ENCODE measurements at places on chromosomes 4 and X. TPM values are rescaled to one million over a fixed set of nuclear protein-coding genes. Genes with fewer than 3 reads are reported as not detected.
A peak's percentile ranks its signal among the peaks of the same experiment; 100 is the strongest.

GRCh38 chr4:81802285-81802846 is 330.7 kb upstream of the RASGEF1B start:
- no peak for DNase-seq

DNA sequence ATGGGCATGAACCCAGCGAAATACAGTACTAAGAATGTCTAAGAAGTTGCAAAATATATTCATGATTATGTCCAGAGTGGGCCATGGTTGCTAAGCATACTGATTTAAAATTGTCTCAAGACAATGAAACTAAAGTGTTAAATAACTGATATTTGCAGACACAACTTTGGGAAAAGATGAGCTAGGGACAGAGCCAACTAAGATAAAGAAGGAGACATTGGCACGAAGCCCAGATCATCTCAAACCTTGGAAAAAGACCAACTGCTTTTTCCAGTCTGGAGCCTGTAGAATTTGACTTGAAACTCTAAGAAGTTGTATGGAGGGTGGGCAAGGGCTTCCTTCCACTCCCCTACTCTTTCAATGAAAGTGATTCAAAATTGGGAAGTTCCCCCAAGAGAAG is 108.5 kb upstream of the GLRA2 start:
- DNase-seq: no peak

NUP62CL gene
- total RNA-seq: 4.6 TPM

CDKL2 gene
- not detected for total RNA-seq

GATA1 gene
- not detected for total RNA-seq

GABRE gene
- total RNA-seq: not detected

- no peak for DNase-seq
These were observed 37.2 kb upstream of the MAGEA4 start for GRCh38 chrX:151875270-151876026.

DNA sequence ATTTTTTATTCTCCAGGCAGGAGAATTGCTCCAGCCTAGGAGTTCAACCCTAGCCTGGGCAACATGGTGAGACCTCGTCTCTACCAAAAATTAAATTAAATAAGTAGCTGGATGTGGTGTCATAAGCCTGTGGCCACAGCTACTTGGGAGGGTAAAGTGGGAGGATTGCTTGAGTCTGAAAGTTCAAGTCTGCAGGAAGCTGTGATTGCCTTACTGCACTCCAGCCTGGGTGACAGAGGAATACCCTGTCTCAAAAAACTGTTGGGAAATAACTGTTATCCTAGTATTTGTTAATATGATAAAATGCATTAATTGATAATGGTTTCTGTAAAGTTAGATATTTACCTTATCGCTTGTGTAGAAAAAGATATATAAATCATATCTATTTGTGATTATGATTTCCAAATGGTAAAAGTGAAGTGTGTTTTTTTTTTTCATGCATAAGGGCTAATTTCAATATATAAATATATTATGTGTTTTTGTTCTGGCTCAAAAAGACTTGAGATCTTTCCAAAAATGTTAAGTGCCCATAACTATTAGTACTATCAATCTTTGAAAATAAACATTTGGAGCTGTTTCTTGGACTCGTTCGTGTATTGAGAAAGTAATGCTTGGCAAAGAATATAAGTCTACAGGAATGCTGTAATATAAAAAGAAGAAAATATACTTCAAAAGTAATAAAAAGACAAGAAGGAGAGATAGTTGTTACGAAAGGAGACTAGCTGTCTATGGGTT is 396.6 kb downstream of the ADGRL3 start:
- DNase-seq: no peak

SRPX gene
- 202 TPM for total RNA-seq

PABPC5 gene
- 2.0 TPM for total RNA-seq

DNA sequence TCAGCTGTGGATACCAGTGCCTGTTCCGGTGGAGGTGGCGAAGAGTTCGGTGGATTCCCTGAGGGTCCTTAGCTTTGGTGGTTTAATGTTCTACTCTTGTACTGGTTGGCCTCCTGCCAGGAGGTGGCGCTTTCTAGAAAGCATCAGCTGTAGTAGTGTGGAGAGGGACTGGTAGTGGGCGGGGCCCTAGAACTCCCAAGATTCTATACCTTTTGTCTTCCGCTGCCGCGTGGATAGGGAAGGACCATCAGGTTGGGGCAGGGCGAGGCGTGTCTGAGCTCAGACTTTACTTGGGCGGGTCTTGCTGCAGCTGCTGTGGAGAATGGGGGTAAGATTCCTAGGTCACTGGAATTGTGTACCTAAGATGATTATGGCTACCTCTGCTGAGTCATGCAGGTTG is 390.3 kb downstream of the FAM47A start:
- DNase-seq: peak; percentile 64

GRCh38 chr4:146514651-146515357 is 6.9 kb downstream of the SLC10A7 start:
- DNase-seq: no peak

AFP gene
- total RNA-seq: not detected

AREG gene
- total RNA-seq: 1.2 TPM

DNA sequence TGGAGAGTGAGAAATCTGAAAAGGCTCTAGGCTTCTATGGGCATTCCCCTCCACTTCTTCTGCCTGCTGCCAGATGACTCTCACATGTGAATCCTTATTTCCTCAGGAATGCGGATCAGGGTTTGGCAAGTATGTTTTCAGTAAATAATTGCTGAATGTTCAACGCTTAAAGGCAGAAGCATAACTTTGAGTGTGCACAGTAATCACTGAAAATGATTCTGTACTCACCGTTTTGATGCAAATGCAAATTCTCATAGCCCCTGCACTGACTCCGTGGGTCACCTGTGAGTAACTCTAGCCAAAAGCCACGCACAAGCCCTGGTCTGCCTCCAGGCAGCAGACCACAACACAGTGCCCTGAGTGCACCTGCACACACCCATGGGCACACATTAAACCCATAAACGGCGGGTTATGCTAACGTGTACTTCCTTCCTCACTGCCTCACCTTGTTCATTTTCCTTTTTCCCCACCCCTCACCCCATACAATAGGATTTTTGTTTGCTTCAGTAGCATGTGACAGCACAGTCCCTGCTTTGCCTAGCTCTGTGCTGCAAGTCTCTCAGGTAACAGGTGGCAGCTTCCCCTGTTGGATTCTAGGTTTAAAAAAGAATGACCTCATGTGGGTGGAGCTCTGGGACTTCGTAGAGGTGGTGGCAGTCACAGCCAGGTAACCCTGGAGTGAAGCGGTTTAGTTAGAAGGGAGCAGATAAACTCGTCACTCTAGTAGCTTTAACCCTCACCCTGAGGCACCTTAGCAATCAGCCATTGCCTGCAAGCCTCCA is at the start of gene ARHGEF38:
Gene ARHGEF38, plus strand, starts transcription at position 656 of the 782 bp plus-strand sequence. CDS start 146 bp downstream, outside the sequence.
- peak; percentile 42 for DNase-seq

DNA sequence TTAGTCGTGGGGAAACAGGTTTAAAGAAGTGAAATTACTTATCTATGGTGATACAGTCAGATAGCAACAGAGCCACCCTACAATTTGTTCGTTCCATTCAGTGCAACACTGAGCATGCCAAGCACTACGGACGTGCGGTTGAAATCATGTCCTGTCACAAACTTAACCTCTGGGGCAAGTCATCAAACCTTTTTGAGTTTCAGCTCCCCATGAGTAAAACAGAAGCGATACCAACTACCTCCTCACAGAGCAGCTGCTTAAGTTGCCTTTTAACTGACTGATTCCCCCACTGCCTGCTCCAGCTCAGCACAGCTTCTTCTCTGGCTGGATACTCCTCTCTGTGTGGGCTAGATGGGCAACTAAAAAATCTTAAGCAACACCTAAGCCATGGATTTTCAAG is 36.0 kb downstream of the LHFPL1 start:
- DNase-seq: no peak

DNA sequence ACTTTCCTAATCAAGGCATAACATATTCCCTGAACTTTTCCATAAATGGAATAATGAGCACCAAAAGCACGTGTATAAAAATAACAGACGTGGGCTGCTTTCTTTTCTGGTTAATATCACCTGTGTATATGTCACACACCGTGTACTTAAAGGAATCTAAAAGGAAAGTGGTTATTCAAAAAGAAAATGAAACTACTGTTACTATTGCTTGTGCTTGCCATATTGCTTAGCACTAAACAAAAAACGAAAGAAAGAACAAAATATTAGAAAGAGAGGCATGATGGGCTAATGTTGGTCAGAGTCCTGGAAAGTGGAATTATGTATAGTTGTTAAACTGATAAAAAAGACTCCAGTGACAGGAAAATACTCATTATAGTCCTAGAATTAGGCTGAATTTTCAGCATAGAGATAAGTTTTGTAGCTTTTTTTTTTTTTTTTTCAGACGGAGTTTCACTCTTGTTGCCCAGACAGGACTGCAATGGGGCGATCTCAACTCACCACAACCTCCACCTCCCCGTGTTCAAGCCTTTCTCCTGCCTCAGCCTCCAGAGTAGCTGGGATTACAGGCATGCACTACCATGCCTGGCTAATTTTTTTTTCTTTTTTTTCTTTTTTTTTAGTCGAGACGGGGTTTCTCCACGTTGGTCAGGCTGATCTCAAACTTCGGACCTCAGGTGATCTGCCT is 123.2 kb downstream of the PABPC4L start:
- DNase-seq: no peak

DNA sequence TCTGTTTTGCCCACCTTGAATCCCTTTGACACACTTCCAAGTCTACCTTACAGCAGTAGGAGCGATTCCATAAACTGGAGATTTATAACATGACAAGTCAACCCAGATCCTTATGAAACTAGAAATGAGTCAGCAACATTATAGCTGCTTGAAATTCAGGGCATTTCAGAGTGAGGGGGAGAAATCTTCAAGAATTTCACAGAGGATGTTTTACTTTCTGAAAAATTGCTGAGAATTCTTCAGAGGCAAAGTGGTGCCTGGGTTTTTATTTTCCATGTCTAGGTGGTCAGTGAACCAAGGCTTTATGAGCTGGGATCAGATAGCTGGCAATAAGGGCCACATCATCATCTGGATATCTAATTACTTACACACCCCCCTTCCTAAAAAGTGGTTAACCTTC is 119.8 kb downstream of the PPARGC1A start:
- DNase-seq: no peak

SLC2A9 gene
- not detected for total RNA-seq

DNA sequence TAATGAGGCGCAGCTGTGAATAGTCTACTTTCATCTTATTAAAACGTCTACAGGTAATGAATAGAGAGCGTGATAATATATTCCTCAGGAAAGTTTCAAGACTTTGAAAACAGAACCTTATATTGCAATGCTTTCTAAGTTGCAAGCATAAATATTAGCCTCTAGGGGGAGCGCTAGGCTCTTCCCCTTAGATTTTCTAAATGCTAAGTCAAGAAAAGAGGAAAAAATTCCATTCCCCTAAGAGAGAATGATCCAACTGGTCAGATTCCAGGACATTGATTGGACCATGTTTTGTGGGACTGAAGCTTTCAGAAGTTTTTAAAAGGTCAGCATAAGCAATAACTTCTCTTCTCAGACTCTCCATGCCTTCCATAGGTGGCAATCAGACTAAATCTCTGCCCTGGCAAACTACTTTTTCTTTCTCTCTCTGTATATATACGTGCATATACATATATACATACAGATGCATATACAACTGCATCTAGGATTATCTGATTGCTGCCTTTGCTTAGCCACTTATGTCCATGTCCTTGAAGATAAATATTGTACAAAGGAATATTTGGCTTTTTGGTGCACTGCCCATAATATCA is 492.9 kb downstream of the INPP4B start:
- peak; percentile 86 for DNase-seq

DNA sequence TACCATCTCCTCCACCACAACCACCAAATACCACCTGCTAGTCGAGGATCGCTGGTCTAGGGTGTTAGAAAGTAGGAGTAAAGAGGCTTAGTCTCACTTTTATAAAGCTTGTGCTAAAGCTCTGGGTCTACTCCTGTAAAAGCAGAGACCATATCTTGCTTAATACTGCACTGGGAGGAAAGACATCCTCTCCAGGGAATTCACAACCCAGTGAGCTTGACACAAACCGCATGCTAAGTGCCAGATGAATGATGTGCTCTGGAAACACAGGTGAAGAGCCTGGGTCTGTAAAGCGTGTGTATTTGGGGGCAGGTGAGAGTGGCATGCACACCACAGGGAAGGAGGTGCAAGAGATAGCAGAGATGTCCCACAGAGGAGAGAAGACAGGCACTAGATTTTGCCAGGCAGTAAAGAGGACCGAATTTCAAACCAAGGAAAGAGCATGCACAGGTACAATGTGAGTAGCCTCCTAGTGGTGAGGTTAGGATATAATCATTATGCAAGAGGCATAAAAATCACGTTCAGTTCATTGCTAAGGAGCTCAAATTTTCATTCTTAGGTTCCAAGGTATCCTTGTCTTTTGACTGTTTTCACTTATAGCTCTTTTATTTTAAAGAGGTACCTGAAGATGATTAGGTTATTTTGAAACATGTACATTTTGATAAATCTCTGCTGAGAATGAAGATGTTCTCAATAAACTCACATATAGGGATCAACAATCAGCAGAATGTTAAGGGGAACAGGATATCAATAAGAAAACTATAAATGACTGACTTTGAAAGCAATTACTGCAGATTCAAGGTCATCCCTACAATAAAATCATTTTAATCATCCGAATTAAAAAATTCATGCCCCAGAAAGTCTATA is 20.7 kb downstream of the TAPT1 start:
- peak; percentile 48 for DNase-seq

DNA sequence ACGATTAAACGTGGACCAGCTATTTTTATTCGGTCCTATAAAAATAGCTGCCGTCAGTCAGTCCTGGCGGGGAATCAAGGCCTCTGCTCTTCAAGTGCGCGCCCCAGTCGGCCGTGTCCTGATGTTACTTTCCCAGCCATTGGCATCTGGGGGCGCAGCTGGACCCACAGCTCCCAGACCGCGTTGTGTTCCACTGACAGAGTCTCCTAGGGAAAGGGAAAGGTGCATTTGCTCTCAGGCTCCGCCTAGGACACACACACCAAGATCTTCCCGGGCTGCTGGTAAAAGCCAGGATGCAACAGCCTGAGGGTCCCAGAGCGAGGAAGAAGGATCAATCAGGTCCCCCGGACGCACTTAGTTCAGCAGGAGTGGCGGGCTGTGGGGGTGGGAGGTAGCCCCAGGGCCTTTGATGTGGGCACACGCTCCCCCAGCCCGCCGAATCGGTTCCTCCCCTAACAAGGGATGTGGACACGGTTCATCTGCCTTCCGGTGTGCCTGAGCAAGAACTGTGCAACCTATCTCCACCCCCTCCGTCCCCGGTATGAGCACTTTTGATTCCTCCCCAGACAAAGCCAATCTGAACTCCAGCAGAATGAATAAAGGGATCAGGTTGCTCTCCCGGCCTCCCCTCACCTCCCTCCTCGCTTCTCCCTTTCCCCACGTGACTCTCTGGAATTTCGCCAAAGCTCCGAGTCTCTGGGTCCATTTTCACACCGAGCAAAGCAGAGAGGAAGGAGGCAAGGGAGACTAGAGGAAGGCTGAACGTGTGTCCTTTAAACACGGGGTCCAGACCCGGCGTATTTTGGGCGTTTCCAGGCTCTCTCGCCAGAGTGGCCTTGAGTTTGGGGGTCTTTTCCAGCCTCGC is 626 bp upstream of the FRAS1 start:
- DNase-seq: no peak

PLP2 gene
- 8.1 TPM for total RNA-seq

MAML3 gene
- 2.9 TPM for total RNA-seq

DNA sequence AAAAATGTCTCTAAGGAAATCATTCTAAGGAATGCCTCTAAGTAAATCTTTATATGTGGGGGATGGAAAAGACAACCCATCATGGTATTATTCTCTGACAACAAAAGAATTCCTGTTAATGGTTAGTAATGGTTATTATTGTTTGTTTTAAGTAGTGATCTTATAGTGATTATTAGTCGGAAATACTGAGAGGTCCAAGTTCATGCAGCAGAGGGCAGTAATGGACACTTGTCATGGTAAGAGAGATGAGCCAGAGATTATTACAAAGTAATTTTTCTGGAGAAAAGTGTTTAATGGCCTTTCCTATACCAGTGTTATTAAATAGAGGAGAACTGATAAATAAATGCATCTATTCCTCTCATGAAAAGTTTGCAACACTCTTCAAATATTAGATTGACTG is 8.1 kb upstream of the DKK2 start:
- DNase-seq: peak; percentile 35

CFI gene
- total RNA-seq: 0.26 TPM

Data from SK-MEL-5 (cell line).